Coronary artery (tissue), 2 donors: ENCODE measurements at places on chromosomes 11 and 22.

DNA sequence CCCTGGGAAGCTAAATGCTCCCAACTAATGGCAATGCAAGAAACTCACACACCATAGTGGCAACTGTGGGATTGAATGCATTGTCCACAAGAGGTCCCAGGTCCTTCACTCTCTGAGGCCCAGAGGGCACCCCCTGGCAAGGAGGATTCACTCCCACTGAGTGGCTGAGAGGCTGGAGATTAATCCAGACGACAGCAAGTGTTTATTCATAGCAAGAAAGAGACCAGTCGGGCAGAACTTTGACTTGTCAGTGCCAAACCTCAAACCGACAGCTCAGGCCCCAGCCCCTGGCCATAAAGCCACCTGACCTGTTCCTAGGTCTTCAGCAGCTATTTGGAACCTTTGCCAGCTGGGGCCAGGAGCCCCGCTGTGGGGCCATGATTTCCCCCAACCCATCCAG is 54.5 kb upstream of the MPEG1 start:
- no peak for DNase-seq

DNA sequence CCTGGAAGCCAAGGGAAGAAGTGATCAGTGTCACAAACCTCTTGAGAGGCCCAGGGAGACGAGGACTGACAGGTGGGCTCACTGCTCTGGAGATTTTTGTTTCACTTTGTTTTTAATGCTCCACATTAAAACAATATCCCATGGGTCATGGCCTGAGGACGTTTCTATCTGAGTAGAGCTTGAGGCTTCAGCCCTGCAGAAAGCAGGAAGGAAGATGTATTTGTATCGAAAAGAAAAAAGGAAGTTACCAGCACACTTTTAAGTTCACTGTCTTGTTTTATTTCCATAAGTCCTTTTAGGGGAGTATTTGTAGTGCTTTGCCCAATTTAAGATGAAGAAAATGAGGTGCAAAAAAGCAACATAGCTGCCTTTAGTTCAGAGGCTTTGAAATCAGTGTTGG is 191.1 kb downstream of the GRIK4 start:
- DNase-seq: no peak

- DNase-seq: no peak
Measured at GRCh38 chr11:11107076-11107723, 245.8 kb downstream of the CSNK2A3 start.

GRCh38 chr22:19065298-19065859 is 56.8 kb downstream of the DGCR2 start:
- DNase-seq: peak; percentile 21

GRCh38 chr11:86869531-86869930 is 69.2 kb downstream of the PRSS23 start:
- DNase-seq: no peak

DNA sequence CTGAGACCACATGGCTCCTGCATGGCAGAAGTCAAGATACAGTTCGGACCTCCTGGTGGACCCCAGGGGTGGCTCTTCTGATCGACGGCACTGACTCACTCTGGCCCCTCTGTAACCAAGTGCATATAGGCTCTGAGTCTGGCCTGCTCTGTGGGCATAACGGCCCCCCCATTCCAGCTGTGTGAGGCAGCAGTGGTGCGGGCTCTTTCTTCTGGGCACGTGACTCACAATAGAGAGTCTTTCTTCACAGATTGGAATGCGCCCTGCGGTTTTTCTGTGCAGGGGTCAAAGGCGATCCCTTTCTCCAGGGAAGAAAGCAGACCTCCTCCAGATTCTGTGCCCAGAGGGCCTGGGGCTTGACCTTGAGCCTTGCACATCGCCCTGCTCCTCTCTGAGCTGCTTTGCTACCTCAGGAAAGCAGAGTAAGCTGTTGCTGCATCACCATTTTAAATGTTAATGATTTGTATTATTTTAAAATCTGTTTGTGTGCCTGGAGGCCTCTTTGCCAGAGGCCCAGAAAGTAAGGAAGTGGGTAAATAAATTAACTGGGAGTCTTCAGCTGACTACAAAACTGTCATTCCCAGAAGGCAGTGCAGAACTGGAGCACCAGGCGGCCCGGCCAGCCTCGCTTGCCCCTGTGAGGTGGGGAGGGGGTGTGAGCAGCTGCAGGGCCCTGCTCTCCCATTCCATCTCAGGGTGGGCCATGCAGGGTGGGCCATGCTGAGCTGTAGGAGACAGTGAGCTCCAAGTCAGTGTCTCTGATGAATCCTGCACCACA is 199.0 kb downstream of the GRIK4 start:
- DNase-seq: no peak

DNA sequence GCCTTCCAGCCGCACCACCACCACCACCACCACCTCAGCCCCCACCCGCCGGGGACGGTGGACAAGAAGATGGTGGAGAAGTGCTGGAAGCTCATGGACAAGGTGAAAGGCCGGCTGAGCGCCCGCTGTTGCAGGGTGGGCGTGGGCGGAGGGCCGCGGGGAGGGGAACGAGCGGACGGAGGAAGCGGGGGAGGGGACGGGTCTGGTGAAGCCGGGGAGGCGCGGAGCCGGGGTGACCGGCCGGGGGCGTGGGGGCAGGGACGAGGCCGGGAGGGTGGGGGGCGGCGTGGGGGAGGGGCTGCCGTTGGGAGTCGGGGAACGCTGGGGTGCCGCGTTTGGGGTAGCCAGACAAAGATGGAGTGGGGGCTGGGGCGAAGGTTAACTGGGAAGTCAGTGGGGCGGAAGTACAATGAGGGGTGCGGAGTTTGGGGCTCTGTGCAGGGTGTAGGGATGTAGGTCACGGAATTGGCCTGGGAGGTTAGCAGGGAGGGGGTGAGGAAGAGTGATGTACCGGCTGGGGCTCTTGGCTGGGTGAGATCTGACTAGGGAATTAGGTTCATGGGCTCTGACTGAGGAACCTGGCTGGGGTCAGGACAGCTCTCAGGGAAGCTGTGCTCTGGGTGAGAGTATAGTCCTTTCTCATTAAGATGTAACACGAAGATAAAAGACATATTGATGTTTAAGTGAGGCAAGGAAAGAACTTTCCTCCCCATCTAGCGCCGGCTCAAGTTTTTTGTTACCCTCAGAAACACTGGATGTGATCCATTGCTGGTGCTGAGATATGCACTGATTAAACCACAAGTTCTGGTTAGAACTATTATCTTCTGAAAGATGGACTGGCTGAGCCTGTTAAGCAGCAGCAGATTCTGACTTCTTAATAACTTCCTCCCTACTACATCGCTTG is 624 bp downstream of the CBL start:
- DNase-seq: peak; percentile 82

GRCh38 chr11:35099278-35100012 is 39.5 kb upstream of the CD44 start:
- no peak for DNase-seq

GRCh38 chr22:33274214-33275072 is 216.3 kb upstream of the SYN3 start:
- DNase-seq: no peak

DNA sequence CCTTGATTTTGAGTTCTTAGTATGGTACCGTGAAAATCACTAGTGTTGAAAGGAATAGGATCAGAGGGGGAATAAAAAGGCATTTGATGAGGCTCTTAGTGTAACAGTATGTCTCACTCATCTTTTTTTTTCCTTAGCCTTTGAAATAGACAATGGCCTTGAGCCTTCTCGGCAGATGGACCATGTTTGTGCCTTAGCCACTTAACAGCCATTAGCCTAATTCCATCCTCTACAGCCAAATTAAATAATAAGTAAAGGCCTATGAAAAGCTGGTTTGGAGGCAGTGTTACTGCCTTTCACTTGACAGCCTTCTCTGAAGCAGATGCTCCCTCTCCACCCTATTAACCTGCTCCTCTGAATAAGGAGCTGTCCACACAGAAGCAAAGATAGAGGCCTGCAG is 580.7 kb downstream of the NTM start:
- no peak for DNase-seq

- no peak for DNase-seq
Measured at GRCh38 chr11:97259884-97260283, 870.1 kb downstream of the JRKL start.

- no peak for DNase-seq
Measured at GRCh38 chr11:48142889-48143288, 73.7 kb upstream of the OR4B1 start.

- no peak for DNase-seq
Measured at GRCh38 chr22:40519284-40519947, 117.1 kb downstream of the MRTFA start.

DNA sequence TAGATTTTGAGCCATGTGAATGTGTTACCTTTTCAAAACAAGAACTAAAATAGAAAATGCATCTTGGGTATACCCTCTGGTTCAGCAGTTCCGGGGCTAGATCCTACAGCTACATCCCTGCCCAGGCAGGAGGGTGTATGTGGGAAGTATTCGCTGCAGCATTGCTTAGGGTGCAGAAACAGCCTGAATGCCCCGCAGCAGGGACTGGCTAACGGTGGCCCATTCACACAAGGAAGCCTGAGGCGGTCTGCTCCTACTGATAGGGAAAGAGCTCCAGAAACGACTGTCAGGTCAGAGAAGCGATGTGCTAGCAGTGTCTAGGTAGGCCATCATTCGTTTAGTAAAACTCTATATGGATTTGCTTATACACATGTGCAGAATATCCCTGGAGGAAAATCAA is 9.9 kb upstream of the RASL10A start:
- no peak for DNase-seq

GRCh38 chr22:49469896-49470740 is 357.6 kb downstream of the BRD1 start:
- DNase-seq: no peak

DNA sequence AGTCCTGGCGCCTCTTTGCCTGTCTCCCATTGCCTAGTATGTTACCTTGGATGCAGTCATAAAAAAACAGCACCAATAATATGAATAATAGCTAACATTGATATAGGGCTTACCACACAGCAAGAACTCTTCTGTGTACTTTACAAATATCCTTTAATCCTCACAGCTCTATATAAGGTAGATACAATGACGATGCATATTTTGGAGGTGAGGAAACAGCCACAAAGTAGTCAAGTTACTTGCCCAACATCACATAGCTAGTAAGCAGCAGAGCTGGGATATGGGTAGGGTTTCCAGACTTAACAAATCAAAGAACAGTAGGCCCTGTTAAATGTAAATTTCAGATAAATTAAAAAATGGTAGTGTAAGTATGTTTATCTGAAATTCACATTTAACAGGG is 128.8 kb downstream of the ST3GAL4 start:
- DNase-seq: no peak

DNA sequence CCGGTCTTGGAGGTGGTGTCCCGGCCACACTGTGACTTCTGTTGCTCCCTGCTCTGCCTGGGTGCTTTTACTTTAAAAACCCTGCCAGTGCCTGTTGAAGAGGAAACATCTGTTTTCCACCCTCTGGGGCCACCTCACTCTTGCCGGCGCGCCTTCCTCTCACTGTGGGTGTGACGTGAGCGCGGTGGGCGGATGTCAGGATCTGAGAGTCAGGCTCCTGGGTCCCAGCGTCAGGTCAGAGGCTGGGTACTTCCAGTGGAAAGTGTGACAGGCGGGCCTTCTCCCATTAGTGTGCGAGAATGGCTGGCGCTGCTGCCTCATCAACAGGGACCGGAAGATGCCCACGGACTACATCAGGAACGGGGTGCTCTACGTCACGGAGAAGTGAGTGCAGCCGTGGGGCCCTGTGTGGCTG is 54.2 kb downstream of the GRAMD4 start:
- no peak for DNase-seq

DNA sequence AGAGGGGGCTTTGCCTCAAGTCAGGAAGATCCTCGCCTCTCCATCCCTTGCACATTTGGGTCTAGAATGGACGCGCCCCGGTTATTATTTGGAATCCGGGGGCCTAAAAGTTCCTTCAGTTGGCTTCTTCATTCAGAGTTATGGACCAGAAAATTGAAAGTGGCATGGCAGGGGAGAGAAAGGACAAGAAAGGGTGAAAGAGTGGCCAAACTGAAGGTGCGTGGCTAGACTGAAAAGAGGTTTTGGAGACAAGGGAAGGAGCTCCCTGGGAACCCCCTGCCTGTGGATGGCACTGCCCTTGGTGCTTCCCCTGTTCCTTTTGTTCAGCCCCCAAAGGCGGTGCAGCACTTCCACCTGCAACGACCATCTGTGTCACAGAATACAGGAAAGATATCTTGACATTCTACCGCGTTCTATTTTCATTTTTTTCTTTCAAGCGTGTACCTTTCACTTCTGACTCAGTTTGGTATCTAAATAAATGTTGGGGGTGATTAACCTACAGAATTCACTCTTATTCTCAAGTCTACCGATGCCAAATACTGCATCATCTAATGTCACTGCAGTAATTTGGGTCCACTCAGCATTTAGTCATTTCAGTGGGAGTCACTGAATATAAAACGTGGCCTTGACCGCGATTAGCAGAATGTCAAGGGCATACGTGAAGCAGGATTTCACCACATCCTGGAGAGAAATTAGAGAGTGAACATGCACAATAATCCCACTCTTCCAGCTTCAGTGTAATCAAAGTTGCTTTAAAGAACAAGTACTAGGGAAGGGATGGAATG is 88.1 kb upstream of the ARHGAP32 start:
- DNase-seq: no peak

GRCh38 chr11:62548545-62549335 is 2.1 kb upstream of the AHNAK start:
- no peak for DNase-seq

- DNase-seq: no peak
Measured at GRCh38 chr11:119786431-119787073, 57.6 kb upstream of the NECTIN1 start.

DNA sequence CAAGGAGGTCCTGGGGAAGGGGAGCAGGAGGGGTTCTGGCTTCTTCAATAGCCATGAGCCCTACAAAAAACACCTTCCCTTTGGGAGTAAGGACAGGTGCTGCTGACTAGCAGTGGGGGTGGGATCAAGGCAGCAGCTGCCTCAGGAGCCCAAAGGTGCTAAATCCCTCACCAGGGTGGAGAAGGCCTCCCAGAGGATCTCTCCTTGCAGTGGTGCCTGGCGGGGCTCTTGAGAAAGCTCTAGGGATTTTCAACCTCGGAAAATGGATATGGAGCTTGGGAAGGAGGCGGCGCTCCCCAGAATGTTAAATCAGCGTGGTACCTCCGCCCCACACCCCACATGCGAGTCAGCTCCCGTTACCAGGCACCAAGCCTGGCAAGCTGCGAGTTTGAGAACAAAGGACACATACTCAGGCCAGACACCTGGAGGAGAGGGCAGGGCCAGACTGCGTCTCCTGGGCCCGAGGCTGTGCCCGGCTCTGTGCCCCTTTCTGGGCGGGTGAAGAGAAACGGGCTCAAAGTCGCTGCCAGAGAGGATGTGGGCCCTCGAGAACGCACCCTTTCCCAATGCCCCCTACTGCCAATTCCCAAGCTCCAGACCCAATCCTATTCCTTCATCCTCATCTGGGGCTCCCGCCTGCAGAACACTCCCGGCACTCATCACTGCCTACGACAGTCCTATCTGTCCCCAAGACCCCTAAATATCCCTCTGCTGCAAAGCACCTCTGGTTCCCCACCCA is 139.0 kb downstream of the BRD1 start:
- DNase-seq: peak; percentile 62
